CD4-positive, alpha-beta T cell (primary cell): ENCODE measurements at places on chromosomes 2 and 18. TPM values are rescaled to one million over a fixed set of nuclear protein-coding genes. Genes with fewer than 3 reads are reported as not detected.

Gene SERPINB12
- not detected for total RNA-seq

Gene KLHL30
- not detected for total RNA-seq

Gene PLGLB1
- total RNA-seq = 1.5 TPM

- no peak for DNase-seq
These were observed 22.0 kb upstream of the CYP1B1 start for GRCh38 chr2:38097988-38098385.

- no peak for DNase-seq
These were observed 28.3 kb upstream of the NTSR2 start for GRCh38 chr2:11698009-11698922.

- DNase-seq = no peak
These were observed 300.1 kb downstream of the NDUFA10 start for GRCh38 chr2:239724851-239725550.

DNA sequence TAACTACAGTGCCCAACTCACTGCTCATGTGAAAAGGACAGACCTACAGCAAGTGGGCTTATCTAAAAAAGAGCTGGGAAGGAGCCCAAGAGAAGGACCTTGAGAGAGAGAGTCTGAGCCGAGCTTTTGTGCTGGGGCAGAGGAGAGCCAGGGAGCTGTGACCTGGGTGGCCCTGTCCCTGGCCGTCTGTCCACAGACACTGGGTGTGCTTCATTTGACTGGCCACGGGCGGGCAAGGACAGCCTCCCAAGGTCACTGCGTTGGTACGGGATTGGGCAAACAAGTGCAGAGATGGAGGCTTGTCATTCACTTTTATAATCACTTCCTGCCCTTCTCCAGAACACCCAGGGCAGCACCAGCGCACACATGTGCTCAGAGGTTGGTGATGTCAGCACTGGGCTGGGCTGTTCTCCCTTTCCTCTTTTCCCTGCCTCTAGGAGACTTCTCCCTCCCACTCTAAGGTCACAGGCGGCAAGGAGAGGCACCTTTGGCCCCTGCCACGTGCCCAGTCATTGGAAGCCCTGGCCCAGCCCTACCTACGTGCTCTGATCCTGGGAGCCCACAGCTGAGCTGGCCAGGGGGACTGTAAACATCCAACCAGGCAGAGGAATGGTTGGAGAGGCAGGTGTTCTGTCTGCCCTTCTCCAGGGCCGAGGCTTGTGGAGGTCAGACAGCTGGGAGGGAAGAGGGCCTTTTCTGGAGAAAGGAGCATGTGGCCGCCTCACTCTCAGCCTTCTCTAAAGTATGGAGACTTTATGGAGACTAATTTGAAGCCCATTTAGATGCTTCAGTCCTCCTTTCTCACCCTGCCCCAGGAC is 6.4 kb upstream of the PSD4 start:
- DNase-seq = no peak

DNA sequence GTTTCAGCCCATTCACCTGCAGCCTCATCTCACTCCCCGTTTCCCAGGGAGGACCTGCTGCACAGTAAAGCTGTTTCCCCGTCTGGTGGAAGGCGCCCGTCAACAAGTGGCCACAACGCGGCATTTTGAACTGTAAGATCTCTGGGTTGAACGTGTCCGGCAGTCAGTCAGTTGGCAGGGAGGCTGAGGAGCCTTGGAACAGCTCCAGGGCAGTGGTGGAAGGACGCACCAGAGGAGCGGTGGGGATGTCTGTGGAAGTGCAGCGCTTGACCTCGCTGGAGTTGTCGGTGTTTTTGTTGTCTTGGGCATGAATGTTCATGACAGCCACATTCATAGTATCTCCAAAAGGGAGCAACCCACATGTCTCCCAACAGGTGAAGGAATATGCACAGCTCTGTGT is 31.4 kb upstream of the MBP start:
- DNase-seq = no peak

- DNase-seq = no peak
These were observed 56.6 kb downstream of the RPL37A start for GRCh38 chr2:216555274-216555673.

- no peak for DNase-seq
These were observed 138.0 kb upstream of the GPC1 start for GRCh38 chr2:240297256-240298116.

GRCh38 chr18:63444580-63444979 is 22.3 kb upstream of the VPS4B start:
- DNase-seq = no peak

DNA sequence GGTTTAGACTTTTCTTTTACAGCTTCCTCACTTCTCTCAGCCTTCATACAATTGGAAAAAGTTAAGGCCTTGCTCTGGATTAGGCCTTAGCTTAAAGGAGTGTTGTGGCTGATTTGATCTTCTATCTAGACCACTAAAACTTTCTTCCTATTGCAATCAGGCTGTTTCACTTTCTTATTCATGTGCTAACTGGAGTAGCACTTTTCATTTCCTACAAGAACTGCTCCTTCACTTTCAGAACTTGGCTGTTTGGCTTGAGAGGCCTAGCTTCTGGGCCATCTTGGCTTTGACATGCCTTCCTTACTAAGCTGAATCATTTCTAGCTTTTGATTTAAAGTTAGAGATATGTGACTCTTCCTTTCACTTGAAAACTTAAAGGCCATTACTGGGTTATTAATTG is 114.3 kb downstream of the ARHGEF4 start:
- DNase-seq = no peak

GRCh38 chr2:238286987-238287736 is 1.2 kb downstream of the PER2 start:
- no peak for DNase-seq

GRCh38 chr18:9095297-9096006 is 7.0 kb upstream of the NDUFV2 start:
- DNase-seq = peak; percentile 61

DNA sequence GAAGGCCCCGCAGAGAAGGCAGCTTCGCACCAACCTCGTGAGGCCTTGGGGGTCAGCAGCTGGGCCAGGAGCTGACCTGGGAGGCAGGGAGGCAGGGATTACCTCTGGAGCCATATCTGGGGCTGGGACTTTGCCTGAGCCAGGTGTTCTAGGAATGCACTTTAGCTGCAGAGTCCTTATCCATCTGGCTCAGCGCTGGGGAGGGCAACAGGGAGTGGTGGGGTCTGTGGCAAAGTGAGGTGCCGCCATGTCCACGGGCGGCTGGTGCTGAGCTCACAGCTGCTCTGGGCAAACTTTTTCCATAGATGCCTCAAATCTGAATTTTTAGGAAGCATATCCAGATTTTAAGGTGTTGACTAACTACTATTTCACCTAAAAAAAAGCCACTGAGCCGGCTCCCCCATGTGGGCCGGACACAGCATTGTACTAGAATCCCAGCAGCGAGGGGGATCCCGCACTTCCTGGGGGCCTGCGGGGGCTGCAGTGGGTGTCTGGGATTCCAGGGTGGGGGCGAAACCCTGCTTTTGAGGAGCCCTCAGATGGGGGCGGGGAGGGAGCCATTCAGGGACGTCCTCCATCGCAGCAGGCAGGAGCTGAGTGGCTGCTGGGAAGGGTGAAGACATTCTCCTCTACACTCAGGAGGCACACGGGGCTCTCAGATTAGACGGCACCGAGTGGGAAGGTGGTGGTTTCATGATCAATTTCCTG is 34.6 kb downstream of the RTP5 start:
- DNase-seq = no peak

- DNase-seq = no peak
These were observed 137.0 kb downstream of the MEIS1 start for GRCh38 chr2:66571918-66572317.

DNA sequence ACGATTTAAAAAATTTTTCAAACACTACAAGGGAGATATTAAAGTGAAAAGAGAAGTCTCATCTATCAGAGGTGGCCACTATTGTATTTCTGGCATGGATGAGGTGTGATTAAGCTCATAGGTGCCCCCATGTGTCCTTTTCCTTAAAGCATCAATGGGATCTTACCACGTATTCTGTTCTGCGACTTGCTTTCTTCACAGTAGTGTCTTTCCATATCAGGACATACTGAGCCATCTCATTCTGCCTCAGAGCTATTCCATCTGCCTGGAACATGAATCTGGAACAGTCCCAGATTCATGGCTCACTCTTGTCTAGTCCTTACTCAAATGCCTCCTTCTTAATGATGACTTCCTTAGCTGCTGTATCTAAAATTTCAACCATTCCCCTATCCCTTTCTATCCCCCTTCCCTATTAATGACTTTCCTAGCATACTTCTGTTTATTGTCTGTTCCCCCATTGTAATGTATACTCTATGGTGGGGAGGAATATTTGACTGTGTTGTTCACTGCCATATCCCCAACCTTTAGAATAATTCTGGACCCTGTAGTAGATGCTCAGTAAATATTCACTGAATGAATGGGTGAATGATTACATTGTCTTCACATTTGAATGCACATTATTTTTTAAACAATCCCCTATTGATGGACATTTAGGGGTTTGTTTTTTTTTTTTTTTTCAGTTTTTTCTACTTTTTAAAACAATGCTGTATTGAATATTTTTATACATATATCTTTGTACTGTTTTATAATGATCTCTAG is 11.1 kb downstream of the STAMBP start:
- no peak for DNase-seq
